Neural crest cell (in vitro differentiated cells): ENCODE measurements at places on chromosomes 2 and 18.

GRCh38 chr2:235343869-235344268 lies 150.0 kb upstream of the AGAP1 start:
- DNase-seq = no peak

GRCh38 chr2:6372317-6372901 lies 493.3 kb downstream of the CMPK2 start:
- DNase-seq = no peak

DNA sequence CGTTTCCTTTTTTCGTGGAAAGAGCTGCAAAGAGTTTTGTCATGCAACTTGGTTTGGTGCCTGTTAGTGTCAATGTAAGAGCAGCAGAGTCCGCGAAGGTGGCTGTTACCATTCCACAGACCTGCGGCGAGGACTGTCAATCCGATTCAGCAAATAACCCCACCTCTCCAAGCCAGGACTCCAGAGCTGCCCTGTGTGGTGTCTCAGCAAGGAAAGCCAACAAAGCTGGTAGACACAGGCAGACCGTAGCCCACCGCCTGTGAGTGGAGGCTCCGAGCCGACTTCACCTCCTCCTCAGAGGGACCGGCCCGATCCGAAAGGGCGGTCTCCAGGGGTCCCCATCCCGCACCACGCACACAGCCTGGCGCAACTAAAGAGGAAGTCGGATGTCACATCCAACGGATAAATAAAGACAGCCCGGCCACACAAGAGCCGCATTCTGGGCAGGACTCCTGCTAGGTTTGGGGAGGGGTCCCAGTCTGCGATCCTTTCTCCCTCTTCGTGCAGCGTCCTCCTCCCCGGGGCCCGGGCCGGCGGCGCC lies 819 bp downstream of the ANKRD44 start:
- DNase-seq = peak; percentile 14

DNA sequence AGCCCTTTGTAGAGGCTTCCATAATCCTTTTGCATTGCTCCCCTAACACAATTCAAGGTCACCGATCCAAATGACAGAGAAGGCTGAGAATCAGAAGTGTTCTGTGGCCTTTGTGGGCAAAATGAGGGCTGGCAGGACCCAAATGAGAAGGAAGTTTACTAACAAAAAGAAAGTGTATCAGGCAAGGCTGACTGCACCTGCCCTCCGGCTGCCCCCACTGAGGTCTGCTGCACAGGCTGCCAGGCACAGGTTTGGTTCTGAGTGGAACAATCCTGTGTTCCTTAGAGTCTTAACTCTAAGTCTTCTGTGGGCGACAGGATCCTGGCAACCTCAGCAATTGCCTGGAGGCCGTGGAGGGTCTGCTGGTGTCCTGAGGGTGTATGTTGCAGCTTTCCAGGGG lies 568.5 kb downstream of the CMPK2 start:
- DNase-seq = no peak

DNA sequence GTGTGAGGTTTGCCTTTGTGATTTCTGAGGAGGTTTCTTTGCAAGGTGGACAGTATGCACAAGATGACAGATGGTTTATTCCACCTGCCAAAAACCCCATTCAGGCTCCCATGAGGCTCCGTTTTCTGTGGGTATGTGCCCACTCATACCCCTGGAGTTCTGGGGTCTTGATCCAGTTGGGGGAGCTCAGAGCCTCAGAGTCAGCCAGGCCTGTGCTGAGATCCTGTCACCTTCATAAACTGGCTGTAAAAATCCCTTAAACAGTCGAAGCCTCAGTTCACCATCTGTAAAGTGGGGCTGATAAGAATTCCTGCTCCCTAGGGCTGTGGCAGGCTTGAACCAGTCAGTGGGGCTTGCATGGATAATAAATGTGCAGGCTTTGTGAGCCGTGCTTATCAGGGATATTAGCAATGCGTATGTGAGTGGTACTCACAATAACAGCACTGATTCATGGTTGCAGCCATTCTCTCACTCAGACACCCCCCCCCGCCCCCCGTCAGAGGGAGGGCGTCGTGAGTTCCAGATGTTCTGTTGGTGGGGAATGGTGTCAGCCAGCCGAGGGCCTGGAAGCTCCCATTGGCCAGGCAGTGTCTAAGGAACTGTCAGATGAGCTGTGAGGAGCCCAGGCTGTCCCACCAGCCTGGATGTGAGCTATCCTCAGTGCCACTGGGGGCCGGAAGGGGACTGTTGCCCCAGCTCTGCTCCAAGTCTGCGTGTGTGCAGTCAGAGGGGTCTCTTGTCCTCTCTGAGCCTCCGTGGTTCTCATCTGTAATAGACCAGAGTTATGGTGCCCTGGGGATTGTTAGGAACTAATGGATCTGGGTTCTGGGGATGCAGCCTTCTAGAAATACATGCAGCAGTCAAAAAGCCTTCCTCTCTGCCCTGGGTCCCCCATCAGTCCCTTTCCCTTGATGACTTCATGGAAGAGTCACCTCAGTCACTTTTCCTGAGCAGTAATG lies 51.7 kb downstream of the KCNIP3 start:
- DNase-seq = no peak

- no peak for DNase-seq
These were observed 233.6 kb upstream of the RASGRP3 start for GRCh38 chr2:33242845-33243244.

DNA sequence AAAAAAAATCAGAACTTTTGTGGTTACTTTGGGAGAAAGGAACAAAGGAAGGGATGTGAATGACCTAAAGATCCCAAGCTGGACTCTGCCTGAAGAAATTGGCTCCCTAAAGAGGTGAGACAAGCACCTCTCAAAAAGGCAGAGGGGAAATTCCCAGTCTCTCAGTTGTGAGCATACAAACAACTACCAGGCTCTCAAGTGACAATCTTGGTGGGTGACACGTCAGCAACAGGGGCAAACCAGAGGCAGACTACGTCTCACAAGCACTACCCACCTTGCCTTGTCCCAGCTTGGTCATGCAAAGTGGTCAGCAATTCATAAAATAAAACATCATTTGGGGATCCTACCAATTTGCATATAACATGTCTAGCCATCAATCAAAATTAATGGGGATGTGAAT lies 24.3 kb upstream of the LRATD1 start:
- no peak for DNase-seq

DNA sequence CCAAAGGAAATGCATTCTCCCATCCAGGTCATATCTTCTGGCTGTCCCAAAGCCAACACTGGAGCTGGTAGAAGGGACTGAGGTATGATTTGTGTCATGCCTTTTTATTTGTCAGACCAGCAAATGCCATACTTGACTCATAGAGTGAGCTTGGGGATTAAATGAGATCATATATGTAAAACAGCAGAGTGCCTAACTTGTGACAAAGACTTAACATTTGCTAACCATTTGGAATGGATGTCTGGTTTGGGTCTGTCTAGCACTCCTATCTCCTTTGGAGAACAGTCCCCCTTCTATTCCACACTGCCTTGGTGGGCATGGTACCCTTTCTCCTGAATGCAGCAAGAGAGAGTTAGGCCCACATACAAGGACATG lies 128.5 kb upstream of the LGALSL start:
- DNase-seq = no peak

GRCh38 chr2:39260087-39260486 lies 16.3 kb upstream of the CDKL4 start:
- no peak for DNase-seq

DNA sequence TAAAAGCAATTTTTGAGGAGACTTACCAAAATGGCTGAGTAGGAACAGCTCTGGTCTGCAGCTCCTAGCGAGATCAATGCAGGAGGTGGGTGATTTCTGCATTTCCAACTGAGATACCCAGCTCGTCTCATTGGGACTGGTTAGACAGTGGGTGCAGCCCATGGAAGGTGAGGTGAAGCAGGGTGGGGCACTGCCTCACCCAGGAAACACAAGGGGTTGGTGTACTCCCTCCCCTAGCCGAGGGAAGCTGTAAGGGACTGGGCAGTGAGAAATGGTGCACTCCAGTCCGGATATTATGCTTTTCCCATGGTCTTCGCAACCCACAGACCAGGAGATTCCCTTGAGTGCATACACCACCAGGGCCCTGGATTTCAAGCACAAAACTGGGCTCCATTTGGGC lies 419.0 kb downstream of the NUP35 start:
- DNase-seq = no peak
